SW480 (cell line): ENCODE measurements at places on chromosomes 2 and 18.
A peak's percentile ranks its signal among the peaks of the same experiment; 100 is the strongest.

DNA sequence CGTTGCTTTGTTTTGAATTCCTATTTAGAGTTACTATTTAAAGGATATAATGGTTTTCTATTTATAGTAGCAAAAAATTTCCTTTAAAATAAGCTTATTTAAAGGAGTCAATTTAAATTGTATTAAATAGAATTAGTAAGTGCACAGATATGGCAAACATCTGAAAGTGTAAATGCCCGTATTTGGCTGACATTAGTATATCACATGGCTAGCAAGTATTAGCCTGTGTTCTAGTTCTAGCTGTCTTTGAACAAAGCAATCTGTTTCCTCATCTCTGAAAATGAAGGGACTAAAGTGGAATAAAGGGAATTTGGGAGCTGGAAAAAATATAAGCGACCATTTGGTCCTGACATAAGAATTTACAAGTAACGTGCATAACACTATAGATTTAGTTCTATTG lies 32.2 kb downstream of the PELI1 start:
- no peak for DNase-seq

DNA sequence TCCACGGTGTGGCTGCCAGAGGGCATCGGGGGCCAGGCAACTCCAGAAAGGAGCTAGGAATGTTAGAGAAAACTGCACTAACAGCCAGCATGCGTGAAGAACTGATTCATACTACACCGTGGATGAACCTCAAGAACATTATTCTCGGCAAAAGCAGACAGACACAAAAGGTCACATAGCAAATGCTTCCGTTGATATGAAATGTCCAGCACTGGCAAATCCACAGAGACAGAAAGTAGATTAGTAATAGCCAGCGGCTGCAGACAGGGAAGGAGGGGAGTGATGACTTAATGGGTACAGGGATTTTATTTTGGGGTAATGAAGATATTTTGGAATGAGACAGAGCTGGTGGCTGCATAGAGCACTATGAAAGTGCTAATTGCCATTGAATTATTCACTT lies 37.4 kb downstream of the SCTR start:
- no peak for DNase-seq

DNA sequence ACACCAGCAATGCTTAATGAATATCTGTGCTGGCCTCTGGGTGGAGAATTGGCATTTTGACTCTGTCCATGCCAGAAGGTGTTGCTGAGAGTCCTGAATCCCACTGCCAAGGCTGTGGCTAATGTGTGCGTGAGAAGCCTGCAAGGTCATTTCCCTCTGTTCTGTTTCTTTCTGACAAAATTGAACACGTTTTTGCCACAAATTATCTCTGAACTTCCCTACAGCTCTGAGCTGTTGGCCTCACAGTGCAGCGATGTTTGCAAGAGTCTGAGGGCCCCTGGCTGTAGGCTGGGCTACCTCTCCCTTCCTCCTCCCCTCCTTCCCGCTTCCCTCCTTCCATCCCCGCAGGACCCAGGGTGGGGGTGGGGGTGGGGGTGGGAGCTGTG lies 154.1 kb upstream of the HS6ST1 start:
- DNase-seq = no peak

DNA sequence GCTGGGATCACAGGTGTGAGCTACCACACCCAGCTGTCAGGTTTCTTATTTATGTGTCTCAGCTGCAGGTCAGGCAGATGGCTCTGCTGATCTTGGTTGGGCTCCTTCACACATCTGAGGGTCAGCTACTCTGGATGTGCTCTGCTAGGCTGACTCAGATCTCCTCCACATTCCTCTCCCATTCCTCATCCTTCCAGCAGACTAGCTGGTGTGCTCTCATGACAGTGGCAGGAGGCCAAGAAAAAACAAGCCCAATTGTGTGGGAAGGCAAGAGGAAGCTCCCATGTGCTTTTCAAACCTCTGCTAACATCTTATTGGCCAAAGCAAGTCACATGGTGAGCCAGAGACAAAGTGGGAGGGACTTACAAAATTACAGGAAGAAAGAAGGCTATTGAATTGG lies 11.7 kb upstream of the MSH6 start:
- peak; percentile 61 for DNase-seq

- DNase-seq = no peak
Observed at GRCh38 chr18:10514082-10514481, 11.7 kb upstream of the NAPG start.

DNA sequence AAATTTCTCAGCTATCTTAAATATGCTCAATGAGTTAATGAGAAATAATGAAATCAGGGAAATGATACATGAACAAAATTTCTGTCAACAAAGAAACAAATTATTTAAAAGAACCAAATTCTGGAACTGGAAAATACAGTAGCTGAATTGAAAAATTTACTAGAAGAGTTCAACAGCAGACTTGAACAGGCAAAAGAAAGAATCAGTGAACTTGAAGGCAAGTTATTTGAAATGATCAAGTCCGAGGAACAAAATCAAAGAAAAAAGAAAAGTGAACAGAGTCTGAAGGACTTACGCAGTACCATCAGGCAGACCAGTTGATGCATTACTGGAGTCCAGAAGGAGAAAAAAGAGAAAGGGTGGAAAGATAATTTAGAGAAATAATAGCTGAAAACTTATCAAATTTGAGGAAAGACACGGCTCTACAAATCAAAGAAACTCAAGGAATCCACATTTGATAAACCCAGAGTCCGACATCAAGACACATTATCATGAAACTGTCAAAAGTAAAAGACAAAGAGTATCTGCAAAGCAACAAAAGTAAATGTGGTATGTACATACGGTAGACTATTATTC lies 83.6 kb downstream of the CCDC138 start:
- DNase-seq = no peak

GRCh38 chr18:3441290-3441689 lies 8.7 kb upstream of the TGIF1 start:
- peak; percentile 75 for DNase-seq

DNA sequence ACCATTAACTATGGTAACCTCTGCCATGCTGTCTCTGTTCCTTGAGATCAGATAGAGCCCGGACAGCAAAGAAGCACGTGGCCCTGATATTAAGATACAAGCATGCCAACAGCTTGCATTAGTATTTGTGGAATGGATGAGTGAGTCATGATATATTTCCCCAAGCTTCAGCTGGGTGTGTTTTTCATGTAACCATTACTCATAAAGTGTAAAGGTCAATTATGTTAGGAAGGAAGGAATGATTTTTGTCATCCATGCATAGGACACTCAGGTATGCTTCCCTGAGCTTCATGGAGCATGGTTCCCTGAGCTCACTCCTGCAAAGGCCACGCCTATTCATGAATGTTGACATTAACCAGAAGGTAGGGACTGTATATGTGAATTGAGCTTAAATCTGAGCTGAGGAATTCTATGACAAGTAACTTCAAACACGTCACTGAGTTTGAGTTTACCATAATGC lies 74.6 kb downstream of the ARL4C start:
- DNase-seq = peak; percentile 96

- DNase-seq = no peak
Observed at GRCh38 chr2:191056228-191056627, 42.3 kb upstream of the STAT1 start.

- DNase-seq = no peak
Observed at GRCh38 chr2:167181134-167181533, 292.9 kb downstream of the XIRP2 start.

GRCh38 chr18:72100465-72101004 lies 443.6 kb downstream of the CBLN2 start:
- no peak for DNase-seq

- no peak for DNase-seq
Observed at GRCh38 chr2:29071032-29071975, 3.0 kb downstream of the PCARE start.

DNA sequence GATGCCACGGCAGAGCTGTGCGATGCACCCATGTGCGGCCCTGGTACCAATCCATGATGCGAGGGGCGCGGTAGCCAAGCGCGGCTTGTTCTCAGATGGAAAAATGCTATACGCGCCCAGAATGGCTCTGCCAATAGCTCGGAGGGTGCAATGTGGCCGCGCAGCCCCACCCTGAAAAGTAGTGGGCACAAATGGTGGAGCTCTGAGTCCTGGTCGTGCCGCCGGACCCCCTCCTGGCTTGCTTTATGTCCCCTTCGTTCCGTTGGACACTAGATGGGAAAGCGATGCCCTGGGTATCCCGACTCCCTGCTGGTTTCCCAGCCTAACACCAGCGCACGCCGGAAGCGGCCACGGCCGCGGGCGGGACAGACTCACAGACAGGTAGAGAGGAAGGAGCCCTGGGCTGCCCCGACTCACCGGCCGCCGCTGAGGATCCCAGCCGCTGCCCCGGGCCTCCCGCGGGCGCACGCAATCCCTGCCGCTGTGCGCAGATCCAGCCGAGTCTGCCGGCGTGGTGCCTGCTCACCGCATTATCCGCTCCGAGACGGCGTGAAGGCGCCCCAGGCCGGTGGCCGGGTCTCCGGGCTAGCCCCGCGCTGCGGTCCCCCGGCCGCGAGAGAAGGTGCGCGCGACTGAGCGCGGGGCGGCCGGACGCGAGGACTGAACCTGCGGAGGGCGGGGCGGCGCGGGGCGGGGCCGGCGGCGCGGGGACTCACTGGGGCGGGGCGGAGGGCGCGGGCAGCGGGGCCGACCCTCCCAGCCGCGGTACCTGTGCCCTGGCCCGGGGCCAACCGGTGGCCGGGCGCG lies at the start of gene CDC42EP3:
CDC42EP3 (minus strand) TSS at position 634 of the 807 bp plus-strand sequence. CDS start 25,055 bp downstream, outside the sequence.
- DNase-seq = peak; percentile 83

DNA sequence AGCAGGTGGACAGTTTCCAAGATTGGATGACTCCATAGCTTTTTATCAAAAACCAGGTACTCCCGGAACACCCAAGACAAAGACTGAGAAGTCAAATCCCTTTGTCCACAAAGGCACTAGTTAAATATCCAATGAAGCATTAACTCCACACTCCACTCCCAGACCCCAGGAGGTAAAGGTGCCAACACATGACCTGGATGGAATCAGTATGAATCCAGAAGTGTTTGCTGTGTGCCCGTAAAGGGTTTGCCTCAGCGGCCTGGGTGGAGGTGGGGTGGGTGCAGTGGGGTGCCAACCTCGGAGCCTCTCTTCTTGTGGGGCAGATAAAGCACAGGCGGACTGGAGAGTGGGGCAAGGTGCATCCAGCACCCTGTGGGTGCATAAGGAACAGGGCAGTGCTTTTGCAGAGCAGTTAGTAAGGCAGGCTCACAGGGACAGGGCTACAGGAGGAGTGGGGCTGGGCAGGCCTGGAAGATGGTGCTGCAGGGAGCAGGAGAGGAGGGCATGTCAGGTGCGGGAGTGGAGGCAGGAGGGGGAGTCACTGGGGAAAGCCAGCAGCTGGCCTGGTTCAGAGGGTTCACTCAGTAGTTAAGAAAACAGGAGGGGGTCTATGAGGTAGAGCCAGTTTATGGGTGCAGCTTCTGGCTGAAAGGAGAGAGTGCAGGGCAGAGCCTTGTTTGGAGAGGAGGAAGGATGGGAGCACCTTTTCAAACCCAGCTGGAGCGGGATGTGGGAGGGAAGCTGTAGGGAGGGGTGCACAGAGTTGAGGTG lies 208.4 kb upstream of the SMAD2 start:
- no peak for DNase-seq

- no peak for DNase-seq
Observed at GRCh38 chr2:106974891-106975290, 88.9 kb upstream of the ST6GAL2 start.

DNA sequence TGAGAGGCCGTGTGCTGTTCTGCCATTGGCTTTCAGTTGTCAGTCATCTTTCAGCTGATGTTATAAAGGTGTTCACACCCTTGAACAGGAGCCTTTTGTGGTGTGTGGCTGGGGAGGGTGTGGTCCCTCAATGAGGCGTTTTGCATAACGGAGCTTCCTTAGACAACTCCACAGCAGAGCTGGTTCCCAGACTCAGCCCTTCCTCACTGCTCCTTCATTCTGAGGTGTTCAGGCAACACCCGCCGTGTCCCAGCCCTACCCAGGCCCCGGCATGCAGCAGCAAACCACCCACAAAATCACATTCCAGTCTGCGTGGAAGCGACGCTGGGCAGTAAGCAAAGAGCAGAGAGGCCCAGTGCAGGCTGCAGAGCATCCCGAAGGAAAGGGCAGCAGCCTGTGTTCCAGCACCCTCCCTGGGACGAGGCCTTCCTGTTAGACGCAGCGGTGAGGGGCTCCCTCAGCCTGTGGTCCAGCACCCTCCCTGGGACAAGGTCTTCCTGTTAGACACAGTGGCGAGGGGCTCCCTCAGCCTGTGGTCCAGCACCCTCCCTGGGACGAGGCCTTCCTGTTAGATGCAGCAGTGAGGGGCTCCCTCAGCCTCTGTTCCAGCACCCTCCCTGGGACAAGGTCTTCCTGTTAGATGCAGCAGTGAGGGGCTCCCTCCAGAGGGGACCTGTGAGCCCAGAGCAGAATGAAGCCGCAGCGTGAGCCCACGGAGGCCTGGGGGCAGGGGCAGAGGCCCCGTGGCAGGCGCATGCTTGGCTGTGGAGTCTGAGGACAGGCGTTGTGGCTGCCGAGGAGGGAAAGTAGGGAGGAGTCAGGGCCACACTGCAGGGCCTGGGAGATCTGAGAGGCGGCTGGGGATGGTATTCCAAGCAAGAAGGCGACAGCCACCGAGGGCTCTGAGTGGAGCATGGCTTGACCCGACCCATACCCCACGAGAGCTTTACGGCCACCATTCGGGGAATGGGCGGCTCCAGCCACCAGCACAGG lies 201.8 kb upstream of the HDAC4 start:
- no peak for DNase-seq

DNA sequence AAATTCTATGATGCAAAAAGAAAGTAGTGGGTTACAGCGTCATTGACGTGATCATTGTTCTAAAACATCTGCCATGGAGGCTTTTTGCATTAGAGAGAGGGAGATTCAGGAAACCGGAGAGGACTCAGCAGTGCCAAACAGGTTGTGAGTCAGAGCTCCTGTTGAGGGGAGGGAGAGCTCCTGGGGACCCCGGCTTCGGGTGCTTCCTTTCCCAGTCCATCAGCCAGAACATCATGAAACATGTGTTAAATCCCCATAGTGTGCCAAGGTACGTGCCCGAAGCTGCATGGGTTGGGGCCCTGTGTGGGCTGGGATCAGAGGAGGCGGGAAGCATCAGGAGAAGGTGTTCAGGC lies 791 bp upstream of the CYRIA start:
- DNase-seq = no peak

GRCh38 chr18:67279988-67280387 lies 236.5 kb downstream of the DSEL start:
- DNase-seq = no peak

- no peak for DNase-seq
Observed at GRCh38 chr2:96873651-96874096, 3.8 kb upstream of the SEMA4C start.

DNA sequence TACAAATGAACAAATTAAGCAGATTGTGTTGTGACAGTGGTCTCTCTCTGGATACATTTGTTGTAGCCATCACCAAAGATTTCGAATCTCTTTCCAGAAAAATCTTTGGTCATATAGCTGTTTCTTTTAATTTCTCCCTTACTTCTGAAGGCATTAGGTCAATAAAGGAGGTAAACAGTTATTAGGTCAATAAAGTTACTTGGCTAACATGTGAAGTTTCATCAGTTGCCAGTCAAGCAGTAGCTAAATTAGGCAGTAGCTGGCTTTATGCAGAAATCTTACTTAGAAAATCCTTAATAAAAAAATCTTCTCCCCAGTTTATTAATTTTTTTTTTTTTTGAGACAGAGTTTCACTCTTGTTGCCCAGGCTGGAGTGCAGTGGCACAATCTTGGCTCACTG lies 115.5 kb downstream of the MBD5 start:
- no peak for DNase-seq

GRCh38 chr18:55234366-55235093 lies 275.3 kb upstream of the CCDC68 start:
- peak; percentile 68 for DNase-seq
